ENCODE measurements at places on chromosomes 13 and 19.

DNA sequence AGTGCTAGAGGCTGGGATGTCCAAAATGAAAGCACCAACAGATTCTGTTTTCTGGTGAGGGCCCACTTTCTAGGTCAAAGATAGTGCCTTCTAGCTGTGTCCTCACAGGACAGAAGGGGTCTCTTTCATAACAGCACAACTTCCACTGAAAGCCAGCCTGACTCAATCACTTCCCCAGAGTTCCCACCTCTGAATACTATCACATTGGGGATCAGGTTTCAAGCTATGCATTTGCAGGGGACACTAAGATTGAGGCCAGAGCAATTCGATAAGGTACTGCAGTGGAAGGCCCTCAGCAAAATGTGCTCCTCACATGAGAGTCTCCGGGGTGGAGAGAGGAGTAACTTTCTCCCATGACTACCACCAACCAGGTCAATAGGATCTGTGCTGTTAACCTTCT lies 1501.5 kb downstream of the EFNB2 start:
- DNase-seq, result no peak

GRCh38 chr13:26929971-26930730 lies 169.6 kb upstream of the GPR12 start:
- peak; percentile 69 for DNase-seq

- DNase-seq, result peak; percentile 55
These were observed 9.9 kb upstream of the ACSBG2 start for GRCh38 chr19:6125571-6125989.

GRCh38 chr13:80923907-80924306 lies 583.0 kb upstream of the SPRY2 start:
- DNase-seq, result no peak

DNA sequence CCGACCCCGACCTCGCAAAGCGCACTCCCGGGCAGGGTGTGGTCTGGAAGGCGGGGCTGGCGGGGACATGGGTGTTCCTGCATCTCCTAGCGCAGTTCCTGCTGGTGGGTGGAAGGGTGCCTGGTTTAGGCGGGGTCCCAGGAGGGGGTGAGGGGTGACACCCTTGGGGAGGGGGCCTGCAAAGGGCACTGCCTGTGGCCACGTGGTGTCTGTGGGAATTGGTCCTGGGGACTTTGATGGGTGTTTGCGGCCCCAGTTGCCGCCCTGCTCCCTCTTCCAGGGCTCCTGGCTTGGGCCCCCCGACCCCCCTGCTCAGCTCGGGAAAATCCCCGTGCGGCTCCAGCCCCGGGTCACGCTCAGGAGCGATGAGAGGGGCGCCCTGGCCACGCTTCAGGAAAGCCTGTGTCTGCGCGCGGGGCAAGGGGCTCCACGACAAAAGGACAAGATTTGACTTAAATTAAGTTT lies 19.1 kb downstream of the WTIP start:
- DNase-seq, result no peak

DNA sequence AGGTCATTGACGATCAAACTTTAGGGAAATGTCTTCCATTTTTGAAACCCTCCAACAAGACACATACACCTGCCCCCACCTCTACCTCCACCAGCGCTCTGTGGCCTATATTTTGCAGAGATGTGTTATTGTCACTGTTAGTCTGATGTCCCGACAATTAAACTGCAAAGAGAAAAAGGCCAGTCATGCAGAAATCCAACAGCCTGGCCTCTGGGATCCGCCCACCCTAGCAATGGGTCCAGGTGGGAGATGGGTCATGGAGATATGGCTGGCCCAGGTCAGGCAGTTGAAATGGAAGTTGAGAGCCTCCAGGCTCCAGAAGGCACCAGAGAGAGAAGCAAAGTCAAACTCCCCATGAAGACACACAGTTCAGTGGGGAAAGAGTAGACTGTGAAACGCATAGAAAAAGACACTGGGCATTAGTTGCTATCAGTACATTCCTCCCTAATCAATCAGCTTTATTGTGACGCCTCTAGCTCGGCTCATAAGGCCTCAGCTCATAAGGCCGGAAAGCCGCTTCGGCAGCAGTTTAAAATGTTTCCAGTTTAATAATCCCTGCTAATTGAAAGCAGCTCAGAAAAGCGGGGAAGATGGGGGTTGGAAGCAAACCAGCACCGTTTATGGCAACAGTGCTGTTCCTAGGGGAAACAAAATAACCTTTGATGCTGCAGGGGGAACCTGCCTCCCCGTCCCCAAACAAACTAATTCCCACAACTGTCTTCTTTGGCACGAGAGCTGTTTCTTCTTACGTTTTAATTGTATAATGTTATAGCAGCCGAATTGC lies 239.7 kb upstream of the ZNF507 start:
- no peak for DNase-seq

- no peak for DNase-seq
These were observed 234.1 kb downstream of the FOXO1 start for GRCh38 chr13:40432018-40432978.

DNA sequence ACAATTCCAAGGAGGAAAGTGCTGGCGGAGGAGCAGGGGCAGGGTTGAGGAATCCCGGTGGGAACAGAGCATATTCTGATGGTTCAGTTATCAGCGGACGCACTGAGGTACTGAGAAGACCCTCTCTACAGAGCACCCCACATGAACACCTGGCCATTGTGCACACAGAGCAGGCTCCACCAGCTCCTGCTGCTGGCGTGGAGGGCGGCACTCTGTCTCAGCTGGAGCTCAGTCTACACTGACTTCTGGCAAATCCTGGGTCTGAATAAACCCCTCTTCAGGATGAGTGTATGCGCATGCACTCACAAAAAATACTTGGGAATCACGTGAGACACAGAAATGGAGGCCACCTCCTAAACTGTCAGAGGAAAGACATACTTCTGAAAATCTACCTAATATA lies 114.4 kb upstream of the IRS2 start:
- no peak for DNase-seq

DNA sequence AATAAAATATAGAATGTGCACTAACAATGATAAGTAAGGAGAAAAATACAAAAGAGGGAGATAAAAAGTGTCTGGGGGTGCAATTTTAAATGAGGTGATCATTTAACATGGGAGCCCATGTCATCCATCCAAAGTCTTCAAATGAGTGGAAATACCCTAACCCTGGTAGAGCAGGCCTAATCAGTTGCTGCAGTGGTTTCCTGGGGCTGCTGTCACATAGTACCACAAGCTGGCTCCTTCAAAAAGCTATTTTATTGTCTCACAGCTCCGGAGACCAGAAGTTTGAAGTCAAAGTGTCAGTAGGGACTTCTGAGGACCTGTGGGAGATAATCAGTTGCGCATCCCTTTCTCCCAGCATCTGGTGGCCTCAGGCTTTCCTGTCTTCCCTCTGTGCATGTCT lies 717.9 kb downstream of the DIAPH3 start:
- no peak for DNase-seq

- no peak for DNase-seq
These were observed 57.3 kb downstream of the IFT88 start for GRCh38 chr13:20624213-20624612.

DNA sequence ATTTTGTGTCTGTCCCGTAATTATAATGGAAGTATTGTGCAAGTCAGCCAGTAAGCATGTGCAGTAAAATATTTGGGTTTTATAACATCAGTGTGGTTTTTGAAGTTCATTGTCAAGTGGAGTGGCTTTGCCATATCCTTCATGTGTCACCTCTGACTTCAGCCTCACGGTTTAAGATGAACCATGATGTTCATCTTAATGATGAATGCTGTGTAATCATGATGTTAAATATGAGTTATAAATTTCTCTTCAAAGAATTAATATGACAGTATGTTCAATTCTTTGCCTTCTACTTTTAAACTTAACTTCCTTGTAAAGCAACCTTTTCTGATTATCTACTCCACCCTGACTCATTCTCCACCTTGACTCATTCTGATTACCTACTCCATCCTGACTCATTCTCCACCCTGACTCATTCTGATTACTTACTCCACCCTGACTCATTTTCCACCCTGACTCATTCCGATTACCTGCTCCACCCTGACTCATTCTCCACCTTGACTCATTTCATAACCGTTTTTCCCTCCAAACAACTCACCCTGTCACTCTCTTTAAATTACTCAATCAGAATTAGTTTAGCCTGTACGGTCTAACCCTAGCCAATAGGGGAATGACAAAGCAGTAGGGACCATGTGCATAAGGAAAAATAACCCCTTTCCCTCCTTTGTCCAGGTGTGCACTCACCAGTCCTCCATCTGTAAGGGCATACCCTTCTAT lies 50.3 kb upstream of the ANKRD10 start:
- no peak for DNase-seq

GRCh38 chr19:3068071-3068470 lies 5.8 kb upstream of the TLE5 start:
- no peak for DNase-seq

DNA sequence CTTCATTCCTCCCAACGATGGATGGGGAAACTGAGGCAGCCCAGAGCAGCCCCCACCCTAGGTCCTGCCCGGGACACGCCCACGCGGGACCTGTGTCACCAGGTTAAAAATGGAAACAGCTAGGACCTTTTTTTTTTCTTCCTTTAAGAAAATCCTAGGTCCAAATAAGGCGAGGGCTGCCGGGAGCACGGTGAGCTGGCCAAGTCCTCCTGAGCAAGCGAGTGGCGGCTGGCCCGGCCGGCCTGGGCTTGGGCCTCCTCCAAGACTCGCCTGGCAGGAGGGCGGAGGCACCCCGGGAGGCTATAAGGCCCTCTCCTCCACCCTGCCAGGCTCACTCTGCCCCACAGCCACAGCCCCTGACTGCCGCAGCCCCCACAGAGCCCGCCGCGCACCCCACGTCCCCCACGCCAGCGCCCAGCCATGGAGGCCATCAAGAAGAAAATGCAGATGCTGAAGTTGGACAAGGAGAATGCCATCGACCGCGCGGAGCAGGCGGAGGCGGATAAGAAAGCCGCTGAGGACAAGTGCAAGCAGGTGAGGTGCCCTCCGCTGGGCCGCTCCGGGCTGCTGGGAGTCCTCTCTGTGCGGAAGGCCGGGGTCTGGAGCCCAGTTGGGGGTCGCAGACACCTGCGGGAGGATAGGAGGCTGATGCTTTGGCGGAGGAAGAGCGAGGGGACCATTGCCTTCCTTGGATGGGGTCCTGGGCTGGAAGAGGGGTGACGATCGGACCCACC lies 8.9 kb upstream of the TPM4 start:
- DNase-seq, result no peak

GRCh38 chr13:73096638-73097037 lies 37.8 kb downstream of the KLF5 start:
- DNase-seq, result no peak

DNA sequence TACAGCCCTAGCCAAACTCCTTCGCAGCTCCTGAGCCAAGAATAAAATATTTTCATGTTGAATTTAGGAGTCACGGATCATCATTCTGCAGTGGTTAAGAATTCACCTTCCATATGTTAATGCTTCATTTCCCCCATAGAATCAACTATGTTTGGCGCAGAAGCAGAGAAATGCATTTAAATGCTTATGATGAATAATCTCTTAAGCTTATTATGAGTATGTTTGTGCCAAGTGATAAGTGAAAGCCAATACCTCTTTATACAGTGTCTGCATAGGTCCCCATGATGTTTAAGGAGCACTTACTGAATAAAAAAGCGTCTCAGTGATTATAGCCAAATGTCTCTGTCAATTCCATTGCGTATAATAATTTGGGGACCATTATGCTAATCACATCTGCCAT lies 32.7 kb upstream of the POMP start:
- DNase-seq, result no peak

- DNase-seq, result no peak
These were observed 42.6 kb downstream of the CRTC1 start for GRCh38 chr19:18725841-18726770.

- no peak for DNase-seq
These were observed 262.2 kb downstream of the KLF5 start for GRCh38 chr13:73321043-73321442.

GRCh38 chr13:87877477-87877876 lies 206.3 kb downstream of the SLITRK5 start:
- no peak for DNase-seq

GRCh38 chr19:13700621-13701020 lies 63.7 kb upstream of the MRI1 start:
- DNase-seq, result no peak

GRCh38 chr19:1616875-1617274 lies 11.6 kb upstream of the UQCR11 start:
- no peak for DNase-seq

DNA sequence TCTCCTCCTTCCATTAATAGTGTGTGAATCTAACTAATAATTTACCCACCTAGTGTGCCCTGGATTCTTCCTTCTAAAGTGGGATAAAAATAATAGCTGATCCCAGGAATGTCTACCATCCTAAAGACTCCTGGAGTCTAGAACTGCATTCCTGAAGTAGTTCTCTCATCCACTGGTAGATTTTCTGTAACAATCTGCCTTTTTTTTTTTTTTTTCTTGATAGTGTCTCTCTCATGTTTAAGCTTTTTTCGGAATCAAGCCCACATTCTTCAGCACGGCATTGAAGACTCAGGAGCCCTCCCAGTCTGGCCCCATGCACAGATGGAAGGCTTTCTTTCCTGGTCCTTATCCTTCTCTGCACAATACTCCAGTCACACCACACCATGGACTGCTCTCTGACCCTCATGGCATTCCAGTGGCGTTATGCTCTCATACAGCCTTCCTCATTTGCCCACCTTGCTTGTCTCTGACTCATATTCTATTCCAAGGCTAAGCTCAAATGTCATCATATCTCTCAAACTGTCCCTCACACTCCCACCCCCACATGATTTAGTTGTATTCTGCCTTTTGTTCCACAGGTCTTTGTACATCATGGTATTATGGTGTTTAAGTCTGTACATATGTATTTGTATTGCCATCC lies 68.7 kb upstream of the FRY start:
- no peak for DNase-seq

DNA sequence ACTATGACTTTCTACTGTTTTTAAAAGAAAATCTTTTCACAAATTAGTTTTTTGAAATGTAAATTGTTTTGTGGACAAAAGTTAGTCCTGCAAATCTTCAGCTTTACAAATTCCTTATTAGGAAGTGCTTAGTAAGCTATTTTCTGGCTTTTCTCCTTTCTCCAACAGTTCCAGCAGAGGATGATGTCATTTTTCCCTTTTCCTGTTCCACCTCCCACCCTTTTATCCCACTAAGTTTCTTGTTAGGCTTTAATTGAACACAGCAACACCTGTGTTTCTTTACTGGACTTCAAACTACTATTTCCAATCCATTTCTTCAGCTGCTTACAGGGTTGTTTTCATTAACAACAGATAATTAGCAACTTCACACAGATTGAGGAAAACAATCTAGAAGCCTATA lies 389.2 kb downstream of the NDFIP2 start:
- DNase-seq, result no peak

- DNase-seq, result no peak
These were observed 31.0 kb downstream of the CILP2 start for GRCh38 chr19:19568802-19569756.

- no peak for DNase-seq
These were observed 59.4 kb downstream of the CCNE1 start for GRCh38 chr19:29871143-29871542.

DNA sequence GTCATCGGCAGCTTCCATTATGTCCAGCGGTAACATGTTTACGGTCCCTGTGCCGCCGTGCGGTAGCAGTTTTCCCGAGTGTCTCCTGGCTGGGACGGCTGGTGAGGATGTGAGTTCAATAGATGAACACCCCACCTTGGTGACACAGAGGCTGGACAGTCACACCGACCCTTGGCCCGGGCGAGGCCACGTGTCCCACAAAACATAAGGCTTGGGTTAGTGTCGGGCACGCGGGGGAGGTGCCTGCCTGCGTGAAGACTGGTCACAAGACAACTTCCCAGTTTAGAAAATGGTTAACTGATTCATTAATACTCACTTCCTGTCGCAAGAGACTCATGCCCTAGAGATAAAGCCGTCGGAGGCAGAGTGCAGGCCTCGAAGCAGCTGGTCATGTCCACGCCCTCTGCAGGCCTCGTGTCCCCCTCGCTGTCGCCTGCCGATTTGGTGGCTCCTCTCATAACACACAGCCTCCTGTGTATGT lies 17.2 kb downstream of the RASA3 start:
- DNase-seq, result peak; percentile 4

GRCh38 chr13:110258876-110259631 lies 47.9 kb downstream of the COL4A1 start:
- DNase-seq, result no peak
